ENCODE measurements at places on chromosomes 4 and X. TPM values are rescaled to one million over a fixed set of nuclear protein-coding genes. Genes with fewer than 3 reads are reported as not detected.
A peak's percentile ranks its signal among the peaks of the same experiment; 100 is the strongest.

The DCAF8L2 gene
- not detected for total RNA-seq

The SPP1 gene
- 30.4 TPM for total RNA-seq

The OCIAD1 gene
- 100 TPM for total RNA-seq

The PYURF gene
- 73.1 TPM for total RNA-seq

The FAM184B gene
- total RNA-seq = not detected

The UGT2A3 gene
- not detected for total RNA-seq

The TACC3 gene
- total RNA-seq = 6.4 TPM

The FANCB gene
- total RNA-seq = 1.4 TPM

The NEK1 gene
- total RNA-seq = 16.4 TPM

The SERTM2 gene
- 2.9 TPM for total RNA-seq

- no peaks in the 10 kb centered on the region for H3K4me1 ChIP-seq
- no peak overlapping the region for H3K27ac ChIP-seq
- H3K4me3 ChIP-seq = no peak overlapping the region
- no peaks in the 10 kb centered on the region for H3K27me3 ChIP-seq
Observed at GRCh38 chr4:78345237-78345636, 206.3 kb upstream of the ANXA3 start.

DNA sequence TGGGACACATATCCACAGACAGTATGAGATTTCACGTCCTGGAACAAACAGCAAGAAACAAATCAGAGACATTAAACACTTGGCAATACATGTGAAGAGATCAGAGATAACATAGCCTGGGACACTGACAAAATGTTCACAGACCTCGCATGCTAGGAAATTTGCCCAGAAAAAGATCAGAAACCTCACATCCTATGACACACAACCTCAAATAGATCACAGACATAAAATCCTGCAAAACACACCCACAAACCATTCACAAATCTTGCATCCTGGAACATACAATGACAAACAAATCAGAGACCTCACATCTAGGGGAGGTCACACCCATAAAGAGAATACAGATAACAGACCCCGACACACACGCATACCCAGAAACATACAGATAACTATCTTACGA lies 18.0 kb downstream of the SUV39H1 start:
- H3K36me3 ChIP-seq = no peaks in the 10 kb centered on the region
- DNase-seq = no peak
- H3K4me1 ChIP-seq = no peaks in the 10 kb centered on the region
- no peak overlapping the region for H3K4me3 ChIP-seq
- H3K27me3 ChIP-seq = no peaks in the 10 kb centered on the region
- H3K27ac ChIP-seq = no peak overlapping the region

DNA sequence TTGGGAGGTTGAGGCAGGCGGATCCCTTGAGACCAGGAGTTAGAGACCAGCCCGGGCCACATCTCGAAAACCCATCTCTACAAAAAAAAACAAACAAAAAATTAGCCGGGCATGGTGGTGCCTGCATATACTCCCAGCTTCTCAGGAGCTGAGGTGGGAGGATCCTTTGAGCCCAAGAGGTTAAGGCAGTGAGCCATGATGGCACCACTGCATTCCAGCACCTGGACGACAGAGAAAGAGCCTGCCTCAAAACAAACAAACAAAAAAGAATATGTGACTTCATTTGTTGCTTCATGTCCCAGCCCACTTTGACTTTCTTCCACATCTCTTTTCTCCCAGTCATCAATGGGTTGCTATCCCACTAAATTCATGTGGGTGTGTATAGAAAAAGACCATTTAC lies 79.7 kb downstream of the BCOR start:
- DNase-seq = no peak
- no peaks in the 10 kb centered on the region for H3K36me3 ChIP-seq
- H3K27ac ChIP-seq = no peak overlapping the region
- H3K27me3 ChIP-seq = no peaks in the 10 kb centered on the region
- no peaks in the 10 kb centered on the region for H3K4me1 ChIP-seq

DNA sequence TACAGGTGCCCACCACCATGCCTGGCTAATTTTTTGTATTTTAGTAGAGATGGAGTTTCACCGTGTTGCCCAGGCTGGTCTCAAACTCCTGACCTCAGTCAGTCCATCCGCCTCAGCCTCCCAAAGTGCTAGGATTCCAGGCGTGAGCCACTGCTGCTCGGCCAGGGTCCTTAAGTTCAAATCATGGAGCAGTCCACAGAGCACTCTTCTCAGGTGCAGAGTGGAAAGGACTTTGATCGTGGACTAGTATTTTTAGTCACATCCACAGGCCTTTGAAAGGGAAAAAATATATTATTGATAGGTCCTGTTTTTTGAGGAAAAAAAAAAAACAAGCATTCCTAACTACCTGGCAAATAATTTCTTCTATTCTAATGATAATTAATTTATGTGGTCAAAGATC lies 31.2 kb downstream of the GAB1 start:
- peak overlapping the region; percentile 6 for H3K27ac ChIP-seq
- H3K4me1 ChIP-seq = no peaks in the 10 kb centered on the region
- no peaks in the 10 kb centered on the region for H3K36me3 ChIP-seq
- DNase-seq = no peak
- H3K27me3 ChIP-seq = no peaks in the 10 kb centered on the region

DNA sequence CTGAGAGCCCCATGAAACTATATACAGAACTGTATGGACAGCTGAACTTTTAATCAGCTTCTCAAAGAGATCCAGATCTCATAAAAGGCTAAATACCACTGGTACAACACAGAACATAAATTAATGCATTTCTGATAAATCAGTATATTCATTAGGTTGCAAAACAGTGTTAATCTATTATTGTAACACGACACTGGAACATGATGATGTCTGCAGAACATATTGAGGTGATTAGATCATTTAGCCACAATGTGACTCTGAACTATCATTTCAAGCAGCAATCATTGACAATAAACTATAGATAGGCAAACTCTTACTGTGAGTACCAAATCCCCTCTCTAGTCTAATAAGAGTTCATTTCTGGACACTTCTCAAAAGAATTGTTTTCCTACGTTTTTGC lies 50.3 kb downstream of the GASK1B start:
- H3K27me3 ChIP-seq = no peaks in the 10 kb centered on the region
- no peaks in the 10 kb centered on the region for H3K4me1 ChIP-seq
- H3K36me3 ChIP-seq = no peaks in the 10 kb centered on the region

DNA sequence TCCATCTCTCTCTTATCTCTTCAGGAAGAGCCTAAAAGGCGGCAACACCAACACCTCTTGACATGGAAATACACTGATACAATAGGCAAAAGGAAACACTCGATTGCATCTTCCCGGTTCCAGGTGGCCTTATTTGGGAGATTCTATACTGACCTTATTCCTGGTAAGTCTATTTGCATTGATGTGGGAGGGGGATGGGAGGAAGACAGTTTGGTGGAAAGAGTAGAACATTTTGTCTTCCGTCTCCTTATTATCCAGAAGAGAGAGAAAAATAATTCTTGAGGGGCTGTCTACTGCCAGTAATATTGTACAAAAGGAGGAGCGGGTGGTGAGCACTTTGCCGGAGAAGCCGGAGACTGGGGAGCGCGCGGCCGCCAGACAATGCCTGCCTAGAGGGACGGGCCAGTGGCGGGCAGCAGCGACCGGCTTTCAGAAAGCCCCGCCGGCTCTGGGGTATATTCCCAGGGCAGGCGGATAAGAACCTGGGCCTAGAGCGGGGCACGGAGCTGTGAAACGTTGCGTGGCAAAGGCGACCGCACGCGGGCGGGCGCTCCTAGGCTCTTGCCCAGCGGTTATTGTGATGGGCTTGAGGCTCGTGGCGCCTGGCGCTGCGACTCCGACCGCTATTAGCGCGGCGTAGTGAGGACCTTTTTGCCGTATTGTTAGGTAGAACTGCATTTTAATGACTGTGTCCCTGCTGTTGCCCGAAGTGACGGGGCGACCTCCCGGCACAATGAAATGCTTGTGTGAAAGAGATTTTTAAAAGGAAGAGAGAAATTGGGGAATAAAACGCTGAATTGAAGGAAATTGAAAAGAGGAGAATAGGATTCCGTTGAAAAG lies 518 bp downstream of the PRDM8 start:
- peak overlapping the region; percentile 38 for H3K4me3 ChIP-seq
- no peak for DNase-seq
- peak overlapping the region; percentile 83 for H3K27ac ChIP-seq
- H3K27me3 ChIP-seq = no peaks in the 10 kb centered on the region
- H3K4me1 ChIP-seq = peaks cover 8% of the 10 kb centered on the region
- H3K36me3 ChIP-seq = no peaks in the 10 kb centered on the region

- no peaks in the 10 kb centered on the region for H3K27me3 ChIP-seq
- no peak overlapping the region for H3K4me3 ChIP-seq
- no peaks in the 10 kb centered on the region for H3K4me1 ChIP-seq
- no peak for DNase-seq
Observed at GRCh38 chrX:39952989-39953388, 144.8 kb downstream of the BCOR start.

DNA sequence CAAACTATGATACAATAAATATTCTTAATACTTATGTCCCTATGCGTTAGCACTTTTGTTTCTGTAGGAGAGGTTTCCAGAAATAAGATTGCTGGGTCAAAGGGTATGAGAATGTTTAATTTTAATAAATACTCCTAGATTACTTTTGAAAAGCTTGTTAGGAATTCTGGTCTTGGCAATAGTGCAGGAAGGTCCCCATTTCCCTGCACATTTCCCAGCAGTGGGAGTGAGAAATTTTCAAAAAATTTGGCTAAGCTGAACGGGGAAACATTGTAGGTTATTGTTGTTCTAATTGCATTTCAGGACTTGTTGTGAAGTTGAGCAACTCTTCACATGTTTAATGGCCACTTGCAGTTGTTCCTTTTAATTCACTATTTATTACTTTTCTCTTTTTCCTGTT lies 27.1 kb downstream of the IGFBP7 start:
- H3K27me3 ChIP-seq = no peaks in the 10 kb centered on the region
- H3K27ac ChIP-seq = peak overlapping the region; percentile 72
- H3K36me3 ChIP-seq = no peaks in the 10 kb centered on the region
- no peak for DNase-seq
- H3K4me1 ChIP-seq = peaks cover 57% of the 10 kb centered on the region
- no peak overlapping the region for H3K4me3 ChIP-seq

- DNase-seq = no peak
- H3K27ac ChIP-seq = no peak overlapping the region
- no peaks in the 10 kb centered on the region for H3K27me3 ChIP-seq
- H3K4me3 ChIP-seq = no peak overlapping the region
Observed at GRCh38 chr4:186107947-186108346, 3.4 kb downstream of the FAM149A start.

- no peaks in the 10 kb centered on the region for H3K27me3 ChIP-seq
- no peaks in the 10 kb centered on the region for H3K36me3 ChIP-seq
- H3K4me1 ChIP-seq = no peaks in the 10 kb centered on the region
- DNase-seq = no peak
- H3K27ac ChIP-seq = no peak overlapping the region
Observed at GRCh38 chr4:85715991-85716737, 241.2 kb downstream of the ARHGAP24 start.

- no peaks in the 10 kb centered on the region for H3K27me3 ChIP-seq
- no peaks in the 10 kb centered on the region for H3K36me3 ChIP-seq
- DNase-seq = no peak
- H3K4me3 ChIP-seq = no peak overlapping the region
- H3K4me1 ChIP-seq = no peaks in the 10 kb centered on the region
- peak overlapping the region; percentile 50 for H3K27ac ChIP-seq
Observed at GRCh38 chrX:38941675-38942074, 140.4 kb downstream of the MID1IP1 start.

GRCh38 chrX:102768987-102769761 lies 48.6 kb downstream of the GPRASP3 start:
- H3K36me3 ChIP-seq = no peaks in the 10 kb centered on the region
- H3K27ac ChIP-seq = peak overlapping the region; percentile 58
- no peaks in the 10 kb centered on the region for H3K27me3 ChIP-seq
- peak overlapping the region; percentile 56 for H3K4me3 ChIP-seq

- H3K4me3 ChIP-seq = no peak overlapping the region
- no peaks in the 10 kb centered on the region for H3K27me3 ChIP-seq
- no peaks in the 10 kb centered on the region for H3K4me1 ChIP-seq
- H3K36me3 ChIP-seq = no peaks in the 10 kb centered on the region
Observed at GRCh38 chrX:21700967-21701366, 42.8 kb upstream of the KLHL34 start.

- H3K27ac ChIP-seq = no peak overlapping the region
- no peak overlapping the region for H3K4me3 ChIP-seq
- H3K36me3 ChIP-seq = peaks cover 20% of the 10 kb centered on the region
- no peaks in the 10 kb centered on the region for H3K27me3 ChIP-seq
Observed at GRCh38 chrX:152853986-152854385, 23.1 kb downstream of the NSDHL start.

DNA sequence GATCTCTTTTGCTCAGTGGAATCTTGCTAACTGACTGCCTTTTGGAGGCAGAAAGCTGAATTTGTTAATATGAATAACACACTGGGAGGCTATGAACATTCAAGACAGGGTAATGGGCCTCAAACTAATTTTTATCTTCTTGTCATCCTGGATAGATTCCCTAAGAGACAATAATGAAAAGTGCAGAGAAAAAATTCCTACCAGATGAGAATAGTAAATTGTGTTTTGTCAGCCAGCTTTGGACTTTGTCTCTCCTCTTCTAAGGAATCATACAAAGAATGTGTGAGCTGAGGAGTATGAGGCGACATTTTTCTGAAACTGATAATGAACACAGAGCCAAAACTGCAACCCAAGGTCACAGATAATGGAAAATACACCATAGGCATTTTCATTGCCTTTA lies 649.3 kb downstream of the IQCM start:
- no peak overlapping the region for H3K4me3 ChIP-seq
- no peak for DNase-seq
- no peak overlapping the region for H3K27ac ChIP-seq
- no peaks in the 10 kb centered on the region for H3K36me3 ChIP-seq

DNA sequence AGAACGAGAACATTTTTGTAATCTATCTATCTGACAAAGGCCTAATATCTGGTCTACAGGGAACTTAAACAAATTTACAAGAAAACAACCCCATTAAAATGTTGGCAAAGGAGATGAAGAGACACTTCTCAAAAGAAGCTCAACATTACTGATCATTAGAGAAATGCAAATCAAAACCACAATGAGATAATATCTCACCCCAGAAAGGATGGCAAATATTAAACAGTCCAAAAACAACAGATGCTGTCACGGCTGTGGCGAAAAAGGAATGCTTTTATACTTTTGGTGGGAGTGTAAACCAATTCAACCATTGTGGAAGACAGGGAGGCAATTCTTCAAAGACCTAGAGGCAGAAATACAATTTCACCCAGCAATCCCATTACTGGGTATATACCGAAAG lies 2284.8 kb downstream of the ARAP2 start:
- no peaks in the 10 kb centered on the region for H3K4me1 ChIP-seq
- no peak overlapping the region for H3K4me3 ChIP-seq
- H3K27me3 ChIP-seq = no peaks in the 10 kb centered on the region
- no peak overlapping the region for H3K27ac ChIP-seq
- H3K36me3 ChIP-seq = no peaks in the 10 kb centered on the region

GRCh38 chr4:87220094-87220822 lies at the start of gene KLHL8:
TSS of gene KLHL8 (minus strand) at chr4:87220618. CDS start at chr4:87195539, 25,079 bp downstream.
- peak within 1 kb of the TSS; percentile 91 for H3K4me3 ChIP-seq
- no peaks in the 10 kb centered on the region for H3K4me1 ChIP-seq

DNA sequence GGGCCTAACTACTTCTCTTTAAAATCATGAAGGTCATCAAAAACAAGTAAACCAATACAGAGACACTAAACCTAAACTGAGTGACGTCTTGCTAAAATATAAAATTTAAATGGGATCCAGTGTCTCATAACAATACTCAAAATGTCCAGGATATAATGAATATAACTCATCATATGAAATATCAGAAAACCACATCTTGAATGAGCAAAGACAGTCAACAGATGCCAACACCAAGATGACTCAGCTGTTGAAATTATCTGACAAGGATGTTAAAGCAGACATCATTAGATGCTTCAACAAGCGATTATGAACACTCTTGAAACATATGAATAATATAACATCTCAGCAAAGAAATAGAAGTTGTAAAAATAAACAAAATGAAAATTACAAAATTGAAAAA lies 8.3 kb downstream of the NAP1L2 start:
- no peaks in the 10 kb centered on the region for H3K36me3 ChIP-seq
- no peak for DNase-seq
- H3K4me3 ChIP-seq = no peak overlapping the region
- no peaks in the 10 kb centered on the region for H3K27me3 ChIP-seq
- no peak overlapping the region for H3K27ac ChIP-seq

Data from sigmoid colon (tissue), 7 donors.